ENCODE measurements at places on chromosomes 1 and 21. TPM values are rescaled to one million over a fixed set of nuclear protein-coding genes. Genes with fewer than 3 reads are reported as not detected.

DNA sequence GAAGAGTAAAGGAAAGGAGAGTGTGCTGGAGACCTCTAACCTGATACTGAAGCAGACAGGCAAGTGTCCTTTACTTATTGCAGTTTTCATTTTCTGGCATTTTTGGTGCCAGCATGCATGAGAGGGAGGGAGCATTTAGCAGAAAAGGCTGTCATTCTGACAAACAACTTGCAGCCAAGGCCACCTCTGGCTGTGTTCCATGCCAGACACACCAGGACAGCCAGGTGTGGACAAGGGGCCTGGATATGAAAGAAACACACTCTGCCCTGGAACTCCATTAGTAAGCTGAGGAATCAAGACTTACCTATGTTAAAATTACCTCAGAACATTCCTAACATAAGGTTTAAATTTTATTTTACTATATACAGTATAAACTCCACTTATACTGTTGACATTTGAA lies 365.4 kb upstream of the CAMK1G start:
- H3K36me3 ChIP-seq = no peaks in the 10 kb centered on the region
- no peak overlapping the region for H3K27ac ChIP-seq
- no peak overlapping the region for H3K4me3 ChIP-seq
- no peaks in the 10 kb centered on the region for H3K27me3 ChIP-seq

GRCh38 chr1:44043176-44044070 lies 12.2 kb upstream of the SLC6A9 start:
- no peak for DNase-seq
- peaks cover 58% of the 10 kb centered on the region for H3K4me1 ChIP-seq
- no peaks in the 10 kb centered on the region for H3K36me3 ChIP-seq
- H3K27me3 ChIP-seq = no peaks in the 10 kb centered on the region

The GLMN gene
- total RNA-seq = 15.0 TPM

- H3K4me3 ChIP-seq = peak overlapping the region; percentile 51
- H3K36me3 ChIP-seq = no peaks in the 10 kb centered on the region
- peak overlapping the region; percentile 40 for H3K27ac ChIP-seq
- peak; percentile 14 for DNase-seq
- peaks cover 8% of the 10 kb centered on the region for H3K4me1 ChIP-seq
Observed at GRCh38 chr1:246067432-246068216, 439.5 kb downstream of the SMYD3 start.

DNA sequence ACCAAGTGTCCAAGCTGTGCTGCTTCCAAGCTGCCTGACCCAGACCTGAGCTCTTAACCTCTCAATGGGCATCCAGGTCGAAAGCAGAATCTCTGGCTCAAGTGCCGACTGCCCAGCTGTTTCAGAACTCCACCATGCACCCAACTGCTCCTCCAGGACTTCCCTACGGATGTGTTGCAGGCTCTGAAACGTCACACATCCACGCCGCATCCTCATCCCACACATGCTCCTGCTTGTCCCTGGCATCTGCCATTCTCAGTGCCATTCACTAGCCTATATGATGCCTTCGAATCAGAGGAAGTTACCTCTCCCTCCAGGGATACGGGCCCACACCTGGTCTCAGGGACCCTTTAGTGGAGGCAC lies 11.2 kb downstream of the PDZK1IP1 start:
- H3K27me3 ChIP-seq = no peaks in the 10 kb centered on the region
- peaks cover 16% of the 10 kb centered on the region for H3K4me1 ChIP-seq
- H3K4me3 ChIP-seq = peak overlapping the region; percentile 75
- DNase-seq = no peak

- no peak overlapping the region for H3K4me3 ChIP-seq
- H3K27me3 ChIP-seq = no peaks in the 10 kb centered on the region
- H3K27ac ChIP-seq = no peak overlapping the region
- H3K36me3 ChIP-seq = peaks cover 9% of the 10 kb centered on the region
- peaks cover 18% of the 10 kb centered on the region for H3K4me1 ChIP-seq
Observed at GRCh38 chr1:15692121-15692682, 8.1 kb downstream of the PLEKHM2 start.

The SYNC gene
- total RNA-seq = 129 TPM
